Suppressor macrophage treated with lipopolysaccharide for 4 hours (primary cell): ENCODE measurements at places on chromosomes 16 and 17.

GRCh38 chr16:67431775-67432505, 1.0 kb downstream of the HSD11B2 start:
- no peak for DNase-seq

- DNase-seq: no peak
Observed at GRCh38 chr16:80380514-80380913, 160.3 kb upstream of the DYNLRB2 start.

GRCh38 chr17:77662833-77663232, 295.7 kb upstream of the TNRC6C start:
- DNase-seq: no peak

DNA sequence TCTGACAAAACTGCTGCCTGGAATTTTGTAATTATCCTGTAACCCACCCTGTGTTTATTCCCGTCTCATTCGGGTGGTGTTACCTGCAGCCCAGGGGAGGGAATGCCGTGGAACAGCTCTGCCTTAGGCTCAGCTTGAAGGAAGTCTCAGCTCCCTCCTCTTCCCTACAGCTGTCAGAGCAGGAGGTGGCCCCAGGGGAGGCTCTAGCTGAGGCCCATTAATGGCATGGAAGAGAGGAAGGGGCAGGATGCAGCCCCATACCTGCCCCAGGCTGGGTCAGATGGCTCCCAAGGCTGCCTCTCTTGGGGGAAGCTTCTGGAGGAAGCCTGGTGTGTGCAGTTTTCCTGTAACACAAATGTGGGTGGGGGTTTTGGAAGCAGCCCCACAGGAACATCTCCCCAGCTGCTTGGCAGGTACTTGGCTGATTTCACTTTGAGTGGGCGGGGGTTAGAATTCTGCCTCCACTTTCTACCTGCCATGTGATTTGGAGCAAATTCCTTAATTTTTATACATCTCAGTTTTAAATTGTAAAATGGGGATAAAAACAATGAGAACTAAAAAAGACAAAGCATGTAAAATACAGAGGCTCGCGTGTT, 103.9 kb downstream of the MGAT5B start:
- no peak for DNase-seq

DNA sequence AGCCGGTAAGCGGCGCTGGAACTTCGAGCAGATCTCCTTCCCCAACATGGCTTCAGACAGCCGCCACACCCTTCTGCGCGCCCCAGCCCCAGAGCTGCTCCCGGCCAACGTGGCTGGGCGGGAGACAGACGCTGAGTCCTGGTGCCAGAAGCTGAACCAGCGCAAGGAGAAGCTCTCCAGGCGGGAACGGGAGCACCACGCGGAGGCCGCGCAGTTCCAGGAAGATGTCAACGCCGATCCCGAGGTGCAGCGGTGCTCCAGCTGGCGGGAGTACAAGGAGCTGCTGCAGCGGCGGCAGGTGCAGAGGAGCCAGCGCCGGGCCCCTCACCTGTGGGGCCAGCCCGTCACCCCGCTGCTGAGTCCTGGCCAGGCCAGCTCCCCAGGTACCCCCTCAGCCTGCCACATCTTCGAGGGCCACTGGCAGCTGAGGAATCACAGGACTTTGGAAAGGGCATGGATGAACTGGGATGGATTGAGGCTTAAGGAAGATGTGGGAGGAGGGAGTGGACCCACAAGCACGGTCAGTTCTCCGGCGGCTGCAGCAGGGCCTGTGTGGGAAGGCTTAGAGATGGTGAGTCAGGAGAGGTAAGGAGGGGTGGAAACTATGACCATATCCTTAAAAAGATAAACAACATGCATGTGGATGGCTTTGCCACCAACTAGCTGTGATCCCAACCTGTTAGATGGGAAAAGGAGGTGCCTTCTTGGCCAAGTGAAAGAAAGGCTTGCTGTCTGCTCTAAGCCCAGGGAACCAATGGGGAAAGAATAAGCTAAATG, 3.4 kb upstream of the LLGL2 start:
- no peak for DNase-seq

- peak; percentile 53 for DNase-seq
Observed at GRCh38 chr17:72730077-72730476, 362.4 kb downstream of the SLC39A11 start.

DNA sequence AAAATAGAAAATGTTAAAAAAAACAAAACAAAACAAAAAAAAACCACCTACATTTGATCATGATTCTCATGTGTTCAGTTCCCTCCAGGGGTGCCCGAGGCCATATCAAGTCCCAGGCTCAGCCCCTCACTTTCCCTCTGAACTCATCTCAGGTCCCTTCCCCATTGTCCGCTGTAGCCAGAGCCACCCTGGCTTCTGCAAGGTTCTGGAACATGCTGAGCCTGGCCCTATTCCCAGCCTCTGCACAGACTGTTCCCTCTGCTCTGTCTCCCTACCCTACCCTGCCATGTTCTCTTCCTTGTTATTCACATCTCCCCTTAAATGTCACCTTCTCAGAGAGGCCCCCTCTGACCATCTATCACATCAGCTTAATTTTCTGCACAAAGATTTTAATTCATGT, 46.9 kb downstream of the TK2 start:
- DNase-seq: no peak

DNA sequence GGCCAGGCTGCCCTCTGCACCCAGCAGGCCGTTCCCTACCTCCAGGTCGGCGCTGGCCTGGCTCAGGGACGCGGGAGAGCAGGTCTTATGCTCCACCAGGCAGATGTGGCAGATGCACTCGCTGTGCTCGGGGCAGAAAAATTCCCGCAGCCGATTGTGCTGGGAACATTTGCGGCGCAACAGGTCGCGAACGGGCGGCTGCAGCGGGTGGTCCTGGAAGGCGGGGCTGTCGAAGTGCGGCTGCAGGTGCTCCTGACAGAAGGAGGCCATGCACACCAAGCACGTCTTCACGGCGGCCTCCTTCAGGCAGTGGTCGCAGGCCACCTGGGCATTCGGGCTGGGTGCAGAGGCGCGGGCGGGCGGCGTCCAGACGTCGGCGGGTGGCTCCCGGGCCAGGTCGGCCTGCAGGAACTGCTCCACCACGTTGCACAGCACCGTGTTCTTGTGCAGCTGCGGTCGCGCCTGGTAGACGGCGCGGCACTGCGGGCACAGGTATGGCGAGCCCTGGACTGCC, 439 bp downstream of the TRIM25 start:
- DNase-seq: peak; percentile 28

DNA sequence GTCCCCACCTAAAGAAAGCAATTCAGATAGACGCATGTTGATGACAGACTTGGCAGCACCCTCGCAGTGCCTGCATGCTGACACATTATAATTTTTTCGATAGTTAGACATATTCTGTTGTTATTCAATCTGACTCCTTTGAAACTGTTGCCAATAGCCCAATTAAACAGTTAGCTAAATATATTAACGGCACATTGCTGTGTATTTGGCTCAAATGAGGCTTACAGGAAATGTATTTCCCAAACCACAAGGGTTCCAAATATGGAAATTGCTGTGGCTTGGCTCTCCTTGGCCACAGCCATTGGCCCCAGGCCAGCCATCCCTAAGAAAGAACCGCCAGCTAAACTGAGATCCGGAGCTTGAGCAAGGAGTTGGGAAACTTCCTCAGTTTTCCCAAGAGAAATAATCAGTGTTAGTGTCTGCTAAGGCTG, 31.1 kb downstream of the C16orf82 start:
- no peak for DNase-seq

DNA sequence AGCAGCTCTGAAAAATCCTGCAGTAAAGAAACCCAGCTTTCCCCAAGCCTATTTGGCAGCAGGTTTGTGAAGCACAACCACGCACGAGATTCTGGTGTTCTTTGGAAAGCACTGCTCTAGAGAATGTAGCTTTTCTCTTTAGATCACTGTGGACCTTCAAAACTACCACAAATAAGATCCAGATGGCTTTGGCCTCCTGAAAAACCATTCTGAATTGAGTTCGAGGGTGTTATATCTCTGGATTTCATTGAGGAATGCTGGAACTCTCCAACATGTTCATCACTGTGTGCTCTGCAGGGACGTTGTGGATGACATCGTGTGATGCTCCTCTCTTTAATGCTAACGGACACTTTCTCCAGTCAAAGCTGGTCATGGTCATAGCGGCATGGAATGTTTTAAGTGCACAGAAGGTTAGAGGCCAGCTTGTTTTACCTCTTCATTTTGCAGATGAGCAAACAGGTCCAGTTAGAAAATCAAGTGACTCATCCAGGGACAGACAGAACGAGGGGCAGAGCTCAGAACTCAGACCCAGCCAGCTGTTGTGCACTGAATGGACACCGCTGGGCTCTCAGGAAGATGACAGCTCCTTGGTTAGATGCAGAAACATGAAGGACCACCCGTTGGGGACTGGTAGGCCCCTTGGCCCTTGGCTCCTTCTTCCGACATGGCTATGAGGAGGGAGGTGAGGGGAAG, 37.2 kb downstream of the CCDC42 start:
- DNase-seq: no peak
